ENCODE measurements at places on chromosomes 6 and 20. TPM values are rescaled to one million over a fixed set of nuclear protein-coding genes. Genes with fewer than 3 reads are reported as not detected.

SLC35D3 gene
- 0.10 TPM for polyA plus RNA-seq

ZSCAN31 gene
- polyA plus RNA-seq = 8.1 TPM

CRISP2 gene
- polyA plus RNA-seq = 0.16 TPM

GTSF1L gene
- polyA plus RNA-seq = not detected

TBX18 gene
- 10.7 TPM for polyA plus RNA-seq

ETV7 gene
- not detected for polyA plus RNA-seq

PEDS1 gene
- polyA plus RNA-seq = 30.8 TPM

ACSS2 gene
- polyA plus RNA-seq = 50.2 TPM

SMLR1 gene
- polyA plus RNA-seq = 4.4 TPM

HLA-DQA2 gene
- polyA plus RNA-seq = 0.21 TPM

STMND1 gene
- 0.71 TPM for polyA plus RNA-seq

TAP2 gene
- polyA plus RNA-seq = 17.4 TPM

EFCAB8 gene
- polyA plus RNA-seq = 0.06 TPM

TAGAP gene
- 0.72 TPM for polyA plus RNA-seq

EYA4 gene
- polyA plus RNA-seq = 14.0 TPM

AIF1 gene
- polyA plus RNA-seq = 61.0 TPM

OPRL1 gene
- polyA plus RNA-seq = 1.2 TPM

BHLHE23 gene
- not detected for polyA plus RNA-seq

TRAPPC3L gene
- polyA plus RNA-seq = 0.18 TPM

EDEM2 gene
- 16.8 TPM for polyA plus RNA-seq

SGK2 gene
- 29.1 TPM for polyA plus RNA-seq

CUTA gene
- 246 TPM for polyA plus RNA-seq
